ENCODE measurements at places on chromosomes 4 and X. TPM values are rescaled to one million over a fixed set of nuclear protein-coding genes. Genes with fewer than 3 reads are reported as not detected.

GRCh38 chr4:34281826-34282225 is 1962.5 kb downstream of the ARAP2 start:
- no peak for DNase-seq
- no peak overlapping the region for H3K4me3 ChIP-seq
- H3K27me3 ChIP-seq = no peaks in the 10 kb centered on the region
- no peak overlapping the region for H3K27ac ChIP-seq

DNA sequence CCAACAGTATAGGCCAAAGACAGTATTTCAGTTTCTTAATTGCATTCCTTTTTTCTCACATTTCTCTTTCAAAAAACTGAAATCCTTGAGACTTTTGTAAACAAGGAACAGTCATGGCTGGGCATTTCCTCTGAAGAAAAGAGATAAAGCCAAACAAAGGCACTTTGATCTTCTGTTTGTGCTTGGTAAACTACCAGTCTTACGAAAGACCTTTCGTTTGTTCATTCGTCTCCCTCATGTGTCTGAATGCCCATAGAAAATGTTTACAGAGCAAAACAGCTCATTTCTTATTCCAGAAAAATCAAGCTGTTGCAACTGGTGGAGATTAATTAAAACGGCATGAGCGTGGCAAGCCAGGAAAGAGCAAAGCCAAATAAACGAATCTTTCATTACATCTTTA is 178.0 kb downstream of the GASK1B start:
- H3K27ac ChIP-seq = no peak overlapping the region
- no peak for DNase-seq
- H3K36me3 ChIP-seq = no peaks in the 10 kb centered on the region
- no peaks in the 10 kb centered on the region for H3K27me3 ChIP-seq
- H3K4me3 ChIP-seq = no peak overlapping the region
- H3K4me1 ChIP-seq = peaks cover 12% of the 10 kb centered on the region

Gene USP26
- not detected for total RNA-seq

DNA sequence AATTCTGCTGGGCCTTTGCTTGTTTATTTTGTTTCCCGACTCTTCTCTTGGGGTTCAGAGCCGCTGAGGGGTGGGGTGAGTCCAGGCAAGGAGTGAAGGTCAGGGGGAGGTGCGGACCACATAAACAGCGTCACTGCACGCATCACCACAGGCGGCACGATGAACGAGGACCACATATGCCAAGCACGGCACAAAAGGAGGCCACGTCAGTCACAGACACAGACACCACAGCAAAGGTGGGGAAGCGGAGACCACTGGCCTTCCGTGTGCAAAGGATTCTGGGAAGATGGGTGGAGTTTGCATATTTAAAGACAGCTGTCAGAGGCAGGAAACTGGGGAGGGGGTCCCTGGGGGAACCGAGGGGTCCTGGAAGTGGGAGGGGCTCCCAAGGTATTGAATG is 10.3 kb upstream of the TIMP1 start:
- DNase-seq = no peak
- H3K4me3 ChIP-seq = no peak overlapping the region
- no peak overlapping the region for H3K27ac ChIP-seq
- H3K27me3 ChIP-seq = no peaks in the 10 kb centered on the region
- peaks cover 11% of the 10 kb centered on the region for H3K36me3 ChIP-seq
- H3K4me1 ChIP-seq = peaks cover 11% of the 10 kb centered on the region

GRCh38 chr4:169121861-169122382 is 111.9 kb upstream of the CBR4 start:
- DNase-seq = no peak
- H3K27ac ChIP-seq = no peak overlapping the region
- no peaks in the 10 kb centered on the region for H3K36me3 ChIP-seq
- H3K4me1 ChIP-seq = peaks cover 4% of the 10 kb centered on the region
- H3K4me3 ChIP-seq = no peak overlapping the region
- no peaks in the 10 kb centered on the region for H3K27me3 ChIP-seq

- no peak for DNase-seq
- no peak overlapping the region for H3K4me3 ChIP-seq
- H3K27me3 ChIP-seq = no peaks in the 10 kb centered on the region
- H3K4me1 ChIP-seq = no peaks in the 10 kb centered on the region
- H3K27ac ChIP-seq = no peak overlapping the region
- no peaks in the 10 kb centered on the region for H3K36me3 ChIP-seq
These were observed 81.6 kb downstream of the DTHD1 start for GRCh38 chr4:36363024-36363423.

DNA sequence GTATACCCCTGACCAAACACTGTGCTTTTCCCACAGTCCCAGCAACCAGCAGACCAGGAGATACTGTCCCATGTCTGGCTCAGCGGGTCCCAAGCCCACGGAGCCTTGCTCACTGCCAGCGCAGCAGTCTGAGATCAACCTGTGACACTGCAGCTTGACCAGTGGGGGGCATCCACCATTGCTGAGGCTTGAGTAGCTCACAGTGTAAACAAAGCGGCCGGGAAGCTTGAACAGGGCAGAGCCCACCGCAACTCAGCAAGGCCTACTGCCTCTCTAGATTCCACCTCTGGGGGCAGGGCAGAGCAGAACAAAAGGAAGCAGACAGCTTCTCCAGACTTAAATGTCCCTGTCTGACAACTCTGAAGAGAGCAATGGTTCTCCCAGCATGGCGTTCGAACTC is 58.1 kb downstream of the SLC10A6 start:
- H3K4me1 ChIP-seq = no peaks in the 10 kb centered on the region
- H3K27me3 ChIP-seq = no peaks in the 10 kb centered on the region
- H3K36me3 ChIP-seq = peaks cover 3% of the 10 kb centered on the region
- H3K27ac ChIP-seq = no peak overlapping the region
- no peak for DNase-seq
- no peak overlapping the region for H3K4me3 ChIP-seq
